ENCODE measurements at places on chromosomes 6 and 20.

DNA sequence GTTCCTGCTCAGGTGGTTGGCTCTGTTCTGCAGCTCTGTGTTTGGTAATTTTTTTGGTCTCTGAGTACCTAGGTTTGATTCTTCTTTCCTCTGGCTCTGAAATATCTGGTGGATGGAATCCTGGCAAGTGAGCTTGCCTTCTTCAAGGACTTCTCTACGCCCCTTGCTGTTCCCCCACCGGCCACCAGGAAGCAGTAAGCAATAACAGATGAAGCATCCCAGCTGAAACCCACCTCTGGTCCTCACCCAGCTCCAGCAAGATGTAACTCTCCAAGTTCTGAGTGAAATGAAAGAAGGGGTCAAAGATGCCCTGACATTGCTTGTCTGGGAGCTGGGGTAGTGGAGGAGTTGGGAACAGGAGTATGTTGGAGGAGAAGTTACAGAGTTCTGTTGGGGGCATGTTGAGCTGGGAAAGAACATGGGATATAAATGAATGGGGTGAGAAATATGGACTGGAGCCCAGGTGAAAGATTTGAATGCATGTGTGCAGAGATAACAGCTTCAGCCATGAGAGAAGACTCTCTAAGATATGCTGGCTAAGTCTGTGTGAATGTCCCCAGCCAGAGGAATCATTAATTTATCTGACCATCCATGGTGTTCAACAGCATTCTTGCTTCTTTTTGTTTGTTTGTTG is 51.3 kb upstream of the GLP1R start:
- no peak for DNase-seq

DNA sequence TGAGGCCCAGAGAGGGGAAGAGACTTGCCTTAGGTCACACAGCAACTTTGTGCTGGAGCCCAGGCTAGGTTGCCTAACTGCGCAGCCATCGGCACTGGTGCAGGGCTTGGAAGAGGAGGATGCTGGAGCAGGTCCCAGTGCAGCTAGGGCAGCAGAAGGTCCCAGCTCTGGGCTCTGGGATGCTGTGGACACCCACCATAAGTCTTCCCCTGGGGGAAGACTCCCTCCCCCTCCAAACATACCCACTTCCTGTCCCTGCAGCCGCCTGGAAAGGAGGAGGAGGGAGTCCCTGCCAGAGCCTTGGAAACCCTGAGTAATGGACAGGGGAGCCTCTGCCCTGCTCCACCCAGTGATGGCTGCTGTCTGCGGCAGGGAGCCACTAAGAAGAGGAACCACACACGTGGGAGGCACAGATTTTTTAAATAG is 93.6 kb downstream of the NCR2 start:
- no peak for DNase-seq

- DNase-seq: no peak
Observed at GRCh38 chr6:109515781-109516409, 32.9 kb upstream of the ZBTB24 start.

GRCh38 chr6:167781868-167782267 is 44.8 kb upstream of the AFDN start:
- DNase-seq: no peak

- DNase-seq: no peak
Observed at GRCh38 chr6:72133324-72133723, 247.0 kb downstream of the RIMS1 start.

GRCh38 chr6:15312500-15312899 is 66.6 kb downstream of the JARID2 start:
- DNase-seq: no peak

DNA sequence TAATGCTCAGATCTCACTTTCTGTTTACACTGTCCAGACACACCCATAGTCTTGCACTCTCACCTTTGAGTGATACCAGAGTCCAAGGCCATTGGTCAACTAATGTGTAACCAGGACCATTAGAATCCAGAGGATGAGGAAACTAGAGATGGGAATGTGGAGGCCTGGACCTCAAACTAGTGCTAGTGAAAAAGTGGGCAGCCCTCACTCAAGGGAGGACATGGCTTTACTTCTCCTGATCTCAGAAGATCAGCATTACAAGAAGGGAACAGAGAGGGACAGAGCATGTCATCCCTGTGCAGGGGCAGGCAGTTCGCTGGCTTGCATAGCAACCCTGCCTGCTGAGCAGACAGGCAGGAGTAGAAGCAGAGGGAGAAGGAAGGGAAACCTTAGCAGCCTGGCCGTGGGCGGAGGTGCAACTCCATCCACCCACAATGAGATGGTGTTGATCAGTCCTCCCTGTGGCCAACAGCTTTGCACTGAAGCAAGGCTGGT is 22.6 kb upstream of the XRN2 start:
- DNase-seq: no peak

DNA sequence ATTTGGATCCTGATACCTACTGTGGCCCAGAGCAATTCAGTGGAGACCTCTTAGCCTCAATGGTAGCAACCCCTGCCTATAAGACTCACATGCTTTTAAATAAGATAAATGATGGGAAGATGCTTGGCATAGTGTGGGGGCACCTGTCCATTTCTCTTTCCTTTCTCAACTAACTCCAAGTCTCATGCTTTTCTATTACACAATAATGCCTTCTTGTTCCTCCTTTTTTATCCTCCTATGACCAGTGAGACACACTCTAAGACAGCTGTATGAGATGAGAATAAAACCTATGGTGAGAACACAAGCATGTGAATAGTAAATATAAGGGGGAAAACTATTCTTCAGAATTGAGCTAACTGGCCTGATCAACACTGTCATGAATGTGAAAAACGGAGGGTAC is 147.0 kb upstream of the STXBP5 start:
- DNase-seq: no peak

DNA sequence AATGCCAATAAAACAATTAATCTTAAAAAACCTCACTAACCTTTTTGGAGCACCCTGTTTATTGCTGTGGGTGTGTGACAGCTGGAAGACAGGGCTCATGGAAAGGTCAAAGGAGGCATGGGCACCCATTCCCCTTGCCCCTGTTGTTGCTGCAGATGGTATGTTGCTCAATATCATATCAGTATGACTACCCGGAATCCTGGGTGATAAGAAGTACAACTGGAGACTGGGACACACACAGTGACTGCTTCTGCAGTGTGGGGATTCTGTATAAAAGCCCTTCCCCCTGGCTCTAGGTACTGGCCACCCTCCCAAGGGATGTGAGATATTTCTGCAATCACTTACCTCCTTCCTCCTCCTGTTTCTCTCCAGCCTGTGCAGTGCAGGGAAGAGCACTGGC is 47.3 kb upstream of the IL20RA start:
- no peak for DNase-seq

DNA sequence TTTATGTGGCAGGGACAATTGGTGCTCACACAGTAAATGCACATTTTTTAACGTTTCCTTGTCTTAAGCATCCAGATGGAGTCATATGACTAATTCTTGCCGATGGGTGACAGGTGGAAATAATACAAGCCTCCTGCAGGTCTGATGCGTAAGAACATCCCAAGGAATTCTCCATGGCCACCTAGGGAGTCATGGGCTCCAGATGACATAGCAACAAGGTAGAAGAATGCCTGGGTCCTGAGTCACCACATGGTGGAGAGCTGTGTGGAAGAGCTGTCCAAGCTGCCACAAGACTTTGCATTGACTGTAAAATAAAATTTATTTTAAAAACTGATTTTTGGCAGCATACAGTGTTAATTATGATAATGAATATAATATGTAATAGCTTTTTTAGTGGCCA is 77.0 kb upstream of the MAP3K7 start:
- DNase-seq: no peak

- DNase-seq: no peak
Observed at GRCh38 chr6:100658486-100658885, 193.8 kb upstream of the SIM1 start.

- DNase-seq: no peak
Observed at GRCh38 chr6:93571346-93571745, 152.0 kb upstream of the EPHA7 start.

GRCh38 chr20:4297127-4297826 is 281.9 kb upstream of the RNF24 start:
- no peak for DNase-seq

DNA sequence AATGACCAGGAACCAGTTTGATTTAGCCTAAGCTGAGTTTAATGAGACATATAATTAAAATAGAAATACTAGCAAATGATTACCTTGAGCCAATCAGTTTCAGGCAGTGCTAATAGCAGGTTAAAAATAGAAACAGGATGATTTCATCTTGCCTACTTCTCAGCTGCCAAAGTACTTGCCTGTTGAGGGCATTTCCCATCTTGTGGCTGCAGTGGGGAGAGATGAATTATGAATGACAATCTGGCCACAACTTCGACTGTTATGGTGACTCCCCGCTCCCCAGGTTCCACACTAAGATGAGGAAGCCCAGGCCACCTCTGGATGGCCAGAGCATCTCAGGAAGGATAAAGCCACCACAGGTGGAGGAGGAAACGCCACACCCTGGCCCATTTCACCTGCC is 31.3 kb downstream of the MBOAT1 start:
- no peak for DNase-seq

DNA sequence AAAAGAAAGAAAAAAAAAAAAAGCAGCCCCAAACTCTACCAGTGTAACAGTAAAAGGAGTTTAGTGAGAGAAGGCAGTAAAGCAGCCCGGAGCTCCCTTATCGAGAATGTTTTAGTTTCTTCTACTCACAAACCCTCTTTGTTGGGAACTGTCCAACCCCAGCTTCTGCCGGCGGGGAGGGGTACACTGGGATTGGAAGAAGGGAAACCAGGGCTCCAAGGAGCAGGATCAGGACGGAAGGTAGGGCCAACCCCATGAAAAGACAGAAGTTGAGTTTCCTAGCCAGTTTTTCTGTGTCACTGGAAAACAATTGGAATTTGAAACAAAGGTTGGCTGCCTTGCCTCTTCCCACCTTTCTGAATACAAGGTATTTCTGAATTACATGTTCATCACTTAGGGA is 66.0 kb downstream of the KIZ start:
- no peak for DNase-seq

GRCh38 chr20:36606158-36607066 is 833 bp downstream of the RAB5IF start:
- no peak for DNase-seq

- no peak for DNase-seq
Observed at GRCh38 chr20:63704749-63705117, 3.0 kb downstream of the ARFRP1 start.

GRCh38 chr20:57211908-57212533 is 54.4 kb downstream of the BMP7 start:
- DNase-seq: no peak

- no peak for DNase-seq
Observed at GRCh38 chr6:159941286-159942113, 27.4 kb upstream of the IGF2R start.

DNA sequence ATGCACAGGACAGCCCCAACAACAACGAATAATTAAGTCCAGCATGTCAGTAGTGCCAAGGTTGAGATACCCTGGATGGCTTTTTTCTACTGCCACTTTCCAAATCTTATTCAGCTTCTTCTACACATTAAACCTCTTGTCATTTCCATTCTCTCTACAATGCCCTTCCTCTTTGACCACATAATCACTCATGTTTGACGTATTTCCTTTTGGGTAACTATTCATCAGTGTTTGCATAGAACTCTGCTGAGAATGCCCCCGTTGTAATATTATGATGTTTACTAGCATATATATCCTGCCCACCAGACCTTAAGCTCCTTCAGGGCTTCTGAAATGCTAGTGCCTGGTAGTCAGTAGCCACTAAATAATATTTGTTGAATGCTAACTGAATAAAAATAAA is 515.3 kb upstream of the RNF217 start:
- no peak for DNase-seq

- DNase-seq: no peak
Observed at GRCh38 chr6:1558388-1558787, 51.3 kb upstream of the FOXC1 start.

DNA sequence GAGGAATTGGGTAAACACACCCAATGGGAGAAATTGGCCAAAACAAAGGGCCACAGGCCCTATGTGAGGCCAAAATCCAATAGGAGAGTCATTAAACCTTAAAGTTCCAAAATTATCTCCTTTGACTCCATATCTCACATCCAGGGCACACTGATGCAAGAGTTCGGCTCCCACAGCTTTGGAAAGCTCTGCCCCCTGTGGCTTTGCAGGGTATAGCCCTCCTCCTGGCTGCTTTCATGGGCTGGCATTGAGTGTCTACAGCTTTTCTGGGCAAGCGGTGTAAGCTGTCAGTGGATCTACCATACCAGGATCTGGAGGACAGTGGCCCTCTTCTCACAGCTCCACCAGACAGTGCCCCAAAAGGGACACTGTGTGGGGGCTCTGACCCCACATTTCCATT is 160.5 kb downstream of the ADGRG6 start:
- no peak for DNase-seq

DNA sequence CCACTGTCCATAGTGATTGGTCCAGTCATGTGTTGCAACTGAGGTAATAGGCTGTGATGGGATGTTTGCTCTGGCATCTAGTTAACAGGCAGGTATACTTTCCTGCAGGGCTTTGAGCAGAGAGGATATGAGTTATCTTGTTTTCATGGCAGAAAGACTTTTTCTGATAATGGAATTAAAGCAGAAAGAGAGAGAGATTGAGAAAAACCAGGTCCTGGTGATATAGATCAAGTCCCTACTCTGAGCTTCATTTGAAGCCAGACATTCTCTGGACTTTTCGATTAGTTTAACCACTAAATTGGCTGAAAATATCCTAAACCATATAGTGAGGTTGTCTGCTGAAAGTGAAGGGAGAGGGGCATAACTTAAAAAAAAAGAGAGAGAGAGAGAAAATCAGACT is 233.8 kb upstream of the TBX18 start:
- no peak for DNase-seq

GRCh38 chr20:8356806-8357205 is 224.7 kb downstream of the PLCB1 start:
- no peak for DNase-seq

DNA sequence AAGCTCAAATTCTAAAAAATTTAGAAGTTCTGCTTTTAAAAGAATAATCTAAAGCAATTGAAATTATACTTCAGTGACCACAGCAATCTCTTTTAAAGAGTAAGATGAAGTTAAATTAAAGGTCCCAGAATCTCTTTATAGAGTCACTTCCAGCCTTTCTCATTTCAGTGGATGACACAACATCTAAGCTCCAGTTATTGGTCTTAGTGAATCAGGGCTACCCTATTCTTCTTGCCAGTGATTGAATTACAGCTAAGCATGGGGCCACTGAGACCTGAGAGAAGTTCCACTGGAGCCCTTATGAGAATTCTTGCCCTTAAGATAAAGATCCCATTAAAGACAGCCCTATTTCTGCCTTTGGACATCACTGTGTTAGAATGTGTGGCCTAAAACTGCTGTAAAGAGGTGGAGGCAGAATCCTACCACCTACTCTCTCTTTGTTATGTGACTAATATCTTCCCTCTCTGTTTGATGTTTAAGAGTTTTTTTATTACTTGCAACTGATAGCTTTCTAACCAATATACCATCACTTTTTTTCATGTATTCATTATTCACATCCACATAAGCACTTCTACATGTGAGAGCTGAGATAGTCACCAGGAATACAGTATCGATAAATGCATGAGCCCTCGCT is 128.6 kb downstream of the UNC5CL start:
- no peak for DNase-seq

GRCh38 chr20:20411836-20412235 is 43.9 kb downstream of the INSM1 start:
- no peak for DNase-seq

Data from 8988T (cell line).